ENCODE measurements at places on chromosomes 7 and 10.

DNA sequence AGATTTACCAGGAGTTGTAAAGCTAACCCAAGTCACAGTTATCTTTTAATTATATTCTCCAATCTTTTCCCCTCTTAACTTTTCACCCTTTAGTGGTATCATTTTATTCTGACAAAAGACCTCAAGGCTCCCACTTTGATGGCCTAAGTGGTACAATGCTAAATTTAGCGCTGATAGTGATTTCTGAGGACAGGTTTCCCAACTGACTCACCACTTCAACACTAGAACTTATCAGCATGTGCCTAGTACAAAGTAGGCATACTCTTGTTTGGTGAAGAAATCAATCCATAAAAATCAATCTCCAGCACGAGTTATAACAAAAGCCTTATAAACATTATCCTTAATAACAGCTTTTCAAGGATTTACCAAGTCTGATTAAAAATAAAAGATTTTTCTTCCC is 7.5 kb downstream of the SNX13 start:
- DNase-seq, result no peak

- DNase-seq, result no peak
Measured at GRCh38 chr7:15554081-15554480, 7.7 kb downstream of the AGMO start.

GRCh38 chr7:131284702-131285419 is 42.8 kb upstream of the MKLN1 start:
- no peak for DNase-seq

- no peak for DNase-seq
Measured at GRCh38 chr7:140724706-140725105, 28.2 kb downstream of the NDUFB2 start.

- DNase-seq, result no peak
Measured at GRCh38 chr10:101595591-101596433, 7.7 kb downstream of the DPCD start.

- no peak for DNase-seq
Measured at GRCh38 chr7:32104766-32105165, 34.6 kb upstream of the PDE1C start.

GRCh38 chr10:45198486-45199204 is 116.8 kb downstream of the OR13A1 start:
- no peak for DNase-seq

DNA sequence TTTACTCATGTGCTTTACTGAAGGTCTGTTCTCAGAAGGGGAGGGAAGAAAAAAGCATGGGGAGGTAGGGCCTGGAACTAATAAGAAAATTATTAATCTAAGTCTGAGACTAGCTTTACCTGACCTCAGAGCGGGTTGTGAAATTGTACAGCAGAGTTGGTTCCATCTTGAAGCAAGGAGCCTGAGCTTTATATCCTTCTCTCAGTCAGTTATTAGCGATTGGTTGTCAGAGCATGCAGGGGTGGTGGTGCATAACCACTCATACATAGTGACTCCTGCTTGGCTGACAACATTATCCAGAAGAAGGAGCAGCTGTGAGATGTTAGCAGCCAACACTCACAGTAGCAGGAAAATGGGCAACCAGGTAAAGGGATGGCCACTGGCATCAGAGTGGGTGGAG is 976.3 kb upstream of the LRRTM3 start:
- DNase-seq, result no peak

GRCh38 chr7:124915242-124915641 is 14.4 kb downstream of the POT1 start:
- no peak for DNase-seq

DNA sequence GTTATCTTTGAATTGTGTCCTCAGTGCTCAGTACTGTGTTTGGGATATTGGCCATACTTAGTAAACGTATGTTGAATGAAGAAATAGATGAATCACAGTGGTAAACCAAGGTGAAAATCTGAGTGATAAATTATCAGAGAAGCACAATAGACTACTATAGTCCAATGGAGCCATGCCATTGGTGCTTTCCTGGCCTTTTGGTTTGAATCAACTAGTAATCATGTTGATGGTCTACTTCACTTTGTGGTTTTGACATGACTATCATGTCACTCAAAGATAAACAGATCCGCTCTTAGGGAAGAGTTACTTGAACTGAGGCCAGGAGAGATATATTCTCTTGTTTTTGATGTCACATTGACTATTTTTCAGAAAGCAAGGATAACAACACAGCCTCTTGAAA is 86.1 kb upstream of the IGFBP3 start:
- DNase-seq, result no peak

DNA sequence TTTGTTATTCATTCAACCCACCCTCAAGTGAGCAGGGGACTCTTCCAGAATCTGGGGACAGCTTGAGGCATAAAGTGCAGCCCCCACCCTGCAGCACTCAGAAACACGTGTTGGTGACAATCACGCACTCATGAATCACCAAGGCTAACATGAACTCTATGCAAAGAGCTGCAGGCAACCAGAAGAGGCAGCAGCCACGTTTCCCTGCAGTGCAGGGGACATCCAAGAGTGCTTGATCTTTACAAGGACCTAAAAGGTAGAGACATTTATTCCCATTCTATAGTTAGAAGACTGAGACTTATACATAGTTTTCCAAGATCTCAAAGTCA is 135.2 kb upstream of the GDF10 start:
- DNase-seq, result no peak

DNA sequence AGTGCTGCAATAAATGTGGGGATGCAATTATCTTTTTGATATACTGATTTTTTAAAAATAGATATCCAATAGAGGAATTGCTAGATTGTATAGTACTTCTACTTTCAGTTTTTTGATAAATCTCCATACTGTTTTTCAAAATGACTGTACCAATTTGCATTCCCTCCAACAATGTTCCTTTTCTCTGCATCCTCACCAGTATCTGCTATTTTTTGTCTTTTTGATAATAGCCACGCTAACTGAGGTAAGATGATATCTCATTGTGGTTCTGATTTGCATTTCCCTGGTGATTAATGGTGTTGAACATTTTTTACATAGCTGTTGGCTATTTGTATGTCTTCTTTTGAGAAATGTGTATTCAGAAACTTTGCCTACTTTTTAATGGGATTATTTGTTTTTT is 217.7 kb upstream of the MTPN start:
- DNase-seq, result no peak

DNA sequence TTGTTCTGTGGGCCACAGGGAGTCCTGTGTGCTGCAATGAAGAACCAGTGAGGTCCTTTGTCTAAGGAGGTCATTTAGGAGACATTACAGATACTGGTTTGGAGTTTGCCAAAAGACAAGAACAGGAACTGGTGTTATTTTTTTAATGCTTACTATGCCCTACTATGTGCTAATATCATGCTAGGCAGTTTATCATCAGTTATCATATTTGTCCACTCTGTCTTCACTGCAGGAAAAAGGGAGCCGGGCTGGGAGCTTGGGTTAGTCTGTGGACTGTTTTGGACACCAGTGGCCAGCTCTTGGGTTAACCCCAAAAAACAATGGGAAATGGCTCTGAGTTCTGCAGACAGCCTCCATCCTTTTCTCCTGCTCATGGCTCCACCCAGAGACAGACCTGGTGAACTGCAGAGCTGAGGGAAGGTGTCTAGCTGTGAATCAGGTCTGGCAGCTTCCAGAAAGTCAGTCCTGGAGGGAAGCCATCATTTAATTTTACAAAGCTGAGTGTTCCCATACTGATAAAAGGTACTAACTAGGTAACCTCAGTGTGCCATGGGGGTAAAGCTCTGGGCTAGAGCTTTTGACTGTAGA is 101.2 kb upstream of the ZNF746 start:
- DNase-seq, result no peak

DNA sequence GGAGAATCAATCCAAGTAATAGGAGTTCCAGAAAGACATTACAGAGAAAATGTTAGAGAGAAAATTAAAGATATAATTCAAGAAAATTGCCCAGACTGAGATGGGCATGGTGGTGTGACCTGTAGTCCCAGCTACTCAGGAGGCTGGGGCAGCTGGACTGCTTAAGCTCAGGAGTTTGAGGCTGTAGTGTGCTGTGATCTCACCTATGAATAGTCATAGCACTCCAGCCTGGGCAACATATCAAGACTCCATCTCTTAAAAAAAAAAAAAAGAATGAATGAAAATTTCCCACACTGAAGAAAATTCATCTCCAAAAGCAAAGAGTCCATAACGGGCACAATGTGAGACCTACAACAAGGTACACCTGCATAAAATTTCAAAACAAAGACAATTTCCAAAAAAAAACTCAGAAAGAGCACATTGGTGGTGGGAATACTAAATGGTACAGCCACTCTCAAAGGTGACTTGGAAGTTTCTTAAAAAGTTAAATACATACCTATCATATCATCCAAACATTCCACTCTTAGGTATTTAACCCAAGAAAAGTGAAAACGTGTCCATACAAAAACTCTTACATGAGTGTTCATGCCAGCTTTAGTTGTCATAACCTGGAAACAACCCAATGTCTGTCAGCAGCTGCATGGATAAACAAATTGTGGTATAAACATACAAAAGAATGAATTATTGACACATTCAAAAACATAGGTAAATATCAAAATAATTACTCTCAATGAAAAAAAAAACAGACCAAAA is 6.9 kb upstream of the RGS10 start:
- DNase-seq, result no peak

- no peak for DNase-seq
Measured at GRCh38 chr10:30011956-30012647, 47.3 kb downstream of the JCAD start.

GRCh38 chr7:145633513-145633912 is 483.1 kb upstream of the CNTNAP2 start:
- DNase-seq, result no peak

DNA sequence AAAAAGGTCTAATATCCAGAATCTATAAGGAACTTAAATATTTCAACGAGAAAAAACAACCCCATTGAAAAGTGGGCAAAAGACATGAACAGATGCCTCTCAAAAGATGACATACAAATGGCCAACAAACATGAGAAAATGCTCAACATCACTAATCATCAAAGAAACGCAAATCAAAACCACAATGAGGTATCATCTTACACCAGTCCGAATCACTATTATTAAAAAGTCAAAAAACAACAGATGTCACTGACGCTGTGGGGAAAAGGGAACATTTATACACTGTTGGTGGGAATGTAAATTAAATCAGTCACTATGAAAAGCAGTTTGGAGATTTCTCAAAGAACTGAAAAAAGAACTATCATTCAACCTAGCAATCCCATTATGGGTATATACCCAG is 6.0 kb downstream of the VWDE start:
- no peak for DNase-seq
